ENCODE measurements at places on chromosomes 7 and 10.

GRCh38 chr7:150409300-150410030 lies 30.3 kb downstream of the ZNF775 start:
- DNase-seq: no peak

DNA sequence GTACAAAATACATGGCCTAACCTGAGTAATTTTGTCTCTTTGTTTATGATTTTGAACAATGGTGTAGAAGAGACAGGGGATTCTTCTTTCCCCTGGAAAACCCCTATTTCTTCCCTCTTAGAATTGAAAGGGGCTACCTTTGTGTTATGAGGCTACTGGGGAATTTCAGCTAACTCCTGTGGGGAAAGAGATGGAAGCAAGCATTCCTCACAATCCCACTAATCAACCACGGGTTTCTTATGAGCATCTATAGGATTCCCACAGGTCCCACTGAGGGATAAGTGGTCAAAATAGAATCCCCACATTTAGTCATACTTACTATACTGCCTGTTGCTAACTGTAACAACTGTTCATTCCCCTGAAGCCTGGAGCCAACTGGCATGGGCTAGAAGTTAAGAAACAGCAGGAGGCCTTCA lies 32.2 kb upstream of the ITGB8 start:
- no peak for DNase-seq

- peak; percentile 99 for DNase-seq
These were observed 250.9 kb downstream of the TWIST1 start for GRCh38 chr7:18866359-18867036.

GRCh38 chr10:6574664-6575176 lies 5.4 kb downstream of the PRKCQ start:
- no peak for DNase-seq
